ENCODE measurements at places on chromosomes 5 and 9.
A peak's percentile ranks its signal among the peaks of the same experiment; 100 is the strongest.

DNA sequence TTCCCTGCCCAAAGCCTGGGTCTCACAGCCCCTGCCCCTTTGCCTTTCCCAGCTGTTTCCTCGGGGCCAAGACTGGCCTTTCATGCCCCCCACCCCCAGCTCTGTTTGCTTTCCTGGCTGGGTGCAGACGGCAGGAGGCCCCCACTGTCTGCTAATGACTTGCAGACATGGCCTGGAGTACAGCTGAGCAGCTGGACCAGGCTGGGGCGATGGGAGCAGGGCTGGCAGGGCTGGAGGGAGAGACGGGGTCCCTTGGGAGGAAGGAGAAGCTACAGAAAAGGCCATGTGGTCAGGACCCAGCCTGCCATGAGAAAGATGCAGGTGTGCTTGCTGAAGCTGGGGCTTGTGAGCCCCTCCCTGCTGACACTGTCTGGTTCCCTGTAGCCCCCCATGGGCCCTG is 28.3 kb upstream of the GFPT2 start:
- no peak for DNase-seq

- DNase-seq, result no peak
Observed at GRCh38 chr9:93565089-93565488, 11.3 kb upstream of the PHF2 start.

- no peak for DNase-seq
Observed at GRCh38 chr5:115313632-115314031, 17.2 kb upstream of the CCDC112 start.

GRCh38 chr5:90438100-90438499 is 28.5 kb upstream of the CETN3 start:
- peak; percentile 26 for DNase-seq

DNA sequence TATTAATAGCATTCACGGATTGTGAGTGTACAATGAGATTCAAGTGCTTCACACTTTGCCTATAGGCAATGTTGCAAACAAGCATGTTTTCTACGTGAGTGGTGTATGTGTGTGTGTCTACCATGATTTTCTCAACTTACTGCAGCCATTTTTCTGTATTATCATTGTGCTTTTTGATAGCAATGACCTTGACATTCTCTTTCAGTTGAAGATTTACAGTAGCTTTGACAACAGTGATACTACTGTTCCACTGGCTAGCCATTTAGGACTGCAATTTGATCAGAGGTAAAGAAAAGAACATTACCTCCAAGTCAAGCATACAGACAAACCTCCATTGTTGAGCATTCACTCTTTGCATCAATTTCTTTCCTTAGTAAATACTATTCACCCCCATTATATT is 297.0 kb downstream of the MAN2A1 start:
- DNase-seq, result no peak

- no peak for DNase-seq
Observed at GRCh38 chr9:2128141-2128540, 113.0 kb downstream of the SMARCA2 start.

- no peak for DNase-seq
Observed at GRCh38 chr5:14980698-14981097, 109.1 kb upstream of the ANKH start.

- peak; percentile 81 for DNase-seq
Observed at GRCh38 chr9:127899128-127899943, at the start of gene ST6GALNAC6. Gene ST6GALNAC6, minus strand, starts transcription at chr9:127899603. Its CDS starts 1,622 bp downstream, at chr9:127897981.

DNA sequence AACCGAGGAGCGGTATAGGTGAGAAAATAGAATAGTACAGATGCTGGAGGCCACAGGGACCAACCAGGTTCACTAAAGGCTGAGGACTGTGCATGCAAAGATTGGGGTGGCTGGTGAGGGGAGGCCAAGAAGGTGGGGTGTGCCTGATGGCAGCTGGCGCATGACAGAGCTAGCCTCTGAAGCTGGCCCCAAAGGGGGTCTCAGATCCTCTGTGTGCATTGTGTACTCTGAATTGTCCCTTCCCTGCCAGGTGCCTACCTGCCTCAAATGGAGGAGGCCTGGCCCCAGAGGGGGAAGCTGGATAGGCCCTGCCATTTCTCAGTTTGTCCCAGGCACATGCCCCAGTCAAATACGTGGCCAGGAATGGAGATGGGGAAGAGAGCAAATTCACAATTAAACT is 63.1 kb downstream of the CRB2 start:
- DNase-seq, result no peak

DNA sequence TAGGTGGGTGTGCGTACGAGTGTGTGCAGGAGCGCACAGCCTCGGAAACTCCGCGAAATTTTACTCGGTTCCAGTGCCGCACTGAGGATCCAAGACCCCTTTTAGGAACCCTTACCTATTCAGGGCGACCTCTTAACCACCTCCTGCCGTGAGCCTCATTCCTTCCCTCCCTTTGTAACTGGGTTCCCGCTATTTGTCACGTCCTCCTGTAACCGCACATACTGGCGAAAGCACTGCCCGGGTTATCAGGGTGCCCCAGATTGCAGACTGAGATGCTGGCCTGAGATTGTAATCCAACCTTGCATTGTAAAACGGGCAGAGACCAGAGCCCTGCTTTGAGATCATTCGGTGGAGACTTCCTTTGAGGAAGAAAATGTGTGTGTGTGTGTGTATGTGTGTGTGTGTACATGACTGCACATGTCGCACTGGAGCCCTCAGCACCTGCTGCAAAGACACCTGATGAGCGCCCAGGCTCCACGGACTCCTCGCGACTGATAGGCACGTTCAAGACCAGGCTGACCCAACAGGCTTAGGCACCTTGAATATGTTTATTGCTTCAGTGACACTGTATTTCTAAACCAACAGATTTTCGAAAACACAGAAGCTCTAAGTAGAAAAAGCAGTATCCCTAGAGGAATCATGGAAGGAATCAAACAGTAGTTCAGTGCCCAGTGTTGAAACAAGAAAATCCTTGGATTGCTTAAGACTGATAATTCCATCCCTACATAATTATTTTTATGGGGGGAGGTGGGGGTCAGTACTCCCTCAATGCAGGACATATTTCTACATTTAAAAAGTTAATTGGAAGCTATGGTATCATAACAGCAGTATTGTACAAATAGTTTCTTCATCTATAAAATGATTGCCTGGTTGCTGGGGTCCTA is 86.5 kb upstream of the TNFAIP8 start:
- DNase-seq, result peak; percentile 28

DNA sequence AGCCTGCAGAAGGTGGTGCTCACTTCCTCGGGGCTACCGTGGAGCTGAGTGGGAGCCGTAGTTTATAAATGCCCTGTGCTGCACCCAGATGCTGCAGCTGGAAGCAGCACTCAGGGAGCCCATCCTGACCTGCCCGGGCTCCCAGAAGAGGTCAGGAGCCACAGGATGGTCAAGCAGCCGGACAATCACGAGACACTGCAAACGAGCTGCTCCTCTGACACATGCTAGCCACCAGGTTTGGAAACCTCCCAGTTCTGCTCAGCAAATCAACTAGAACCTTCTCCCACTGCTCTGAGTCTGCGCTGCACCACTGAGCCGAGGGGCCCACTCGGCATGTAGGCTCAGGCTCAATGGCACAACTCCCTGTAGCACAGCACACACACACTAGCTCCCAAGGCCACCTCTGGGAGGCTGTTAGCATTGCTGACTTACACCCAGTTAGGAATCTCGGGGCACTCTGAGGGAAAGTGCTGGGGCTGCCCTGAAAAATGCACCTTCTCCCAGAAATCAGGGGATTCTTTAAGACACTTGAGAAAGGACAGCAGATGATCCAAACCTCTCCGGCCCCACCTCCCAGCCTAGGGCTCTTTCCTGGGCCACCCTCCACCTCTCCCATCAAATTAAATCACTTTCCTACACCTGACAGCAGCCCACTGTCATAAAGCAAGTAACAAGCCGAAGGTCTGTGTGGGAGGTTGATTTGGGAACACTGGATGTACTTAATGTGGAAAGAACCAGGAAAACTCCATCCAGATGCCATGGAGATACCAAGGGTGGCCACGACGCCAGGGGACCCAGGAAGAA is 59.1 kb downstream of the PSMB7 start:
- DNase-seq, result no peak

GRCh38 chr5:23579566-23579965 is 72.2 kb downstream of the PRDM9 start:
- no peak for DNase-seq

- DNase-seq, result no peak
Observed at GRCh38 chr5:140329739-140330481, 16.5 kb downstream of the HBEGF start.

GRCh38 chr9:97405551-97405950 is 6.3 kb upstream of the TDRD7 start:
- DNase-seq, result no peak

DNA sequence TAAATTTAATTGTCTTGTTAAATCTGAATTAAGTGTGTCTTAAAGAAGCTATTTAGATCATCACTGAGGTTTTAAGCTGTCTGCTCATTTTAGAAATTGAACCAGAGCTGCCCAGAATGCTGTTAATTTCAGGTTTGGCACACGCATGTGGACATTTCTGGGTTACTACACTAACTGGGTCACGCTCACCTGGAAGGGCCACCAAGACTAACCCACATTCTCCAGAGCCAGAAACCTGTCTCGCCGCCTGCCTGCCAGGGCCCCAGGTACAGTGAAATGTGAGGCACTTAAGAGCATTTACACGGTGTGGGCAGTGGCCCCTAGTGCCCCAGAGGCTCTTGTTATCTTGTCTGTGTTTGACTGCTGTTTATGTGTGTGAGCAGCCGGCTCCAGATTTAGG is 46.6 kb downstream of the ATP10B start:
- DNase-seq, result no peak

DNA sequence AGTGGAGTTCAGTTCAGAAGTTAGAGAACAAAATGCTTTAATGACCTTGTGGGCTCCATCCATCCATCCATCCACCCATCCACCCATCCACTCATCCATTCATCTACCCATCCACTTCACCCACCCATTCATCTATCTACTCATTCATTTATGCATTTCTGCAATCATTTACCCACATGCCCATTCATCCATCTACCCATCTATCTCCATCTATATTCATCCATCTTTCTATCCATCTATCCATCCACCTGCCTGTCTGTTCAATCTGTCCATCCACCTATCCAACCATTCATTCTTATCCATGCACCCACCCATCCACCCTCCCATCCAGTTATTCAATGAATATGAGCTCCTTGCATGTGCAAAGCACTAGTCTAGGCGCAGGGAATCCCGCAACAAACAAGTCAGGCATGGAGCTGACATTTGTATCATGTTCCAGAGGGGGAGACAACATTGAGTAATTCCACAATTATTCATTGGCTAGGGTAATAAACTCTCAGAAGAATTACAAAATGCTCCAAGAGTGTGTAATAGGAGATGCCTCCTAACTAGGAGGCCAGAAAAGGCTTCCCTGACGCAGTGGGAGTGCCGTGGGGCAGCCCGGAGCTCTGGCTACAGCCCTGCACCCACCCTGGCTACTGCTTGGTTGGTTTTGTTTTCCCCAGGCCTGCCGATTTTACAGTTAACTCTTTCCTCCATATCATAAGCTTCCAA is 211.2 kb downstream of the NXNL2 start:
- DNase-seq, result no peak

- no peak for DNase-seq
Observed at GRCh38 chr5:159705948-159706347, 210.3 kb upstream of the ADRA1B start.

DNA sequence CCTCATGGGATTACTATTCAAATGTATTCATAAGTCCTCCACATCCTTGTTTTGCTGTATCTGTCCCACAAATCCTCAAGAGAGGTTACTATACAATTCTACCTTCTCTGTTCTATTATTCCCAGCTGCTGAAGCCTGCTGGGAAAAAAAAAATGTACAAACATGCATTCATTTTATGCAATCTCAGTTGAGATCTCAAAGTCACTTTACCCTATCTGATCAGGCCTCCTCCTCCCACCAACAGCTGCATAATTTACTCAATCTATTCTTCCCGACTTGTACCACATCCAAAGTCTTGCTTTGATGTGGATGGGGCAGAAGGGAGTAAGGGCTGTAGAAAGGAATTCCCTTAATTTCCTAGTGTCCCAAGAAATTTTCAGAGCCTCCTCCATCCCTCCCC is 28.6 kb downstream of the PSIP1 start:
- no peak for DNase-seq

DNA sequence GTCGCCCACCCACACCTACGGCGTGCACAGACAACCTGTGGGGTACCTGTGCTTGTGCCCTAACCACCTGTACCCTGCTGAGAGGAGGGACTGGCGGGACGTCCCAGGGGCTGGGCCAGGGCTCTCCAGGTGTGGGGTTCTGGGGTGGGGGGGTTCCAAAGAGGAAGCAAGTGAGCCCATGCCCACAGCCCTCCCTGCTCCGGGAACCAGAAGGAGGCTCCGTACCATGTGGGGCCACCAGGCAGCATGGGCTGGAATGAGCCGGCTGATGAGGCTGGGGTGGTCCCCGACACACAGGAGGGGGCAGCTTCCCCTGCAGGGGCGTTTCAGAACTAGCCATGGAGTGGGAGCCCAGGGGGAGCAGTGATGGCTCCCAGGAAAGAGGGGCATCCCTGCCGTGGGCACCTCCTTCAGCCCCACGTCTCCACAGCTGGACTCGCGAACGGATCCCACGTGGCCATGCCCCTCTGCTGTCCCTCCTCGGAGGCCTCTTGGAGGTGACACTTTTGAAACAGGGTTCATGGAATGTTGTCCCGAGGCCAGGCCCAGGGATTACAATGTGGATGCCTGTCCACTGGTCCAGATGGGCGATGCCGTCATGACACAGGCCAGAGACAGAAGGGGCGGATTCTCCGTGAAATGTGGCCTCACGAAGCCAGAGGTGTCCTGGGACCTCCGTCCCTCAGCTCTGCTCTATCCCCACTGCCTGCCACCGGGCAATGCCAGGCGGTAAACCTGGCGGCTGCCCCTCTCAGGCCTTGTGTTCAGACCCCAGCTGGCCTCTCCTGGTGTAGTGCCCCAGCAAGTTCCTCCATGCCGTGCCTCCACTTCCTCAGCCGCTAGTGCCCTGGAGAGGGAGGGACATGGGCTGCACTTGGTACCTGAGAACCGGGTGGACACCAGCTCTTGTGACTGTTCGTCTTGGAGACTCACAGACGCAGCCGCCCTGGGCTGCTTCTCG is 33.6 kb upstream of the IRX4 start:
- no peak for DNase-seq

GRCh38 chr9:120801441-120801840 is 8.2 kb upstream of the FBXW2 start:
- DNase-seq, result no peak

DNA sequence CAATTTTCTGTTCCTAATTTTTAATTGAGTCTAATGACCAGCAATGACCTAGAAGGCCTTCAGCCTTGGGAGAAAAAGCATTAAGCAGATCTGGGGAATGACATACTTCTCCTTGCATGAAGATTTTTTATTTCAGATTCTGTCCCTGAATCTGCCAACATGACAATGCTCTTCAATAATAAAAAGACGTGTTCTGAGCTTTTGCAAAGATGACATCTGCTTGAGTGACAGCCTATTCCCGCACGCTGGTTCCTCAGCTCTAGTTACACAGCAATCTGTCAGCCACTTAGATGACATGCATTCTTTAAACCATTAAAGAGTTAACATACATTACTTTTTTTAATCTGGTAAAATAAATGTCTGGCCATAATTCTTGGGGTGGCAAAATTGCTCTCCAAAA is 129.3 kb upstream of the CDH6 start:
- no peak for DNase-seq

GRCh38 chr9:92607773-92608172 is 62.2 kb downstream of the IPPK start:
- no peak for DNase-seq

GRCh38 chr5:74851684-74852353 is 14.4 kb downstream of the FAM169A start:
- no peak for DNase-seq

Measured in LoVo (cell line).